T-cell (primary cell): ENCODE measurements at places on chromosomes 7 and 10.

GRCh38 chr10:47214520-47214919, 85.5 kb upstream of the GDF10 start:
- DNase-seq: no peak

DNA sequence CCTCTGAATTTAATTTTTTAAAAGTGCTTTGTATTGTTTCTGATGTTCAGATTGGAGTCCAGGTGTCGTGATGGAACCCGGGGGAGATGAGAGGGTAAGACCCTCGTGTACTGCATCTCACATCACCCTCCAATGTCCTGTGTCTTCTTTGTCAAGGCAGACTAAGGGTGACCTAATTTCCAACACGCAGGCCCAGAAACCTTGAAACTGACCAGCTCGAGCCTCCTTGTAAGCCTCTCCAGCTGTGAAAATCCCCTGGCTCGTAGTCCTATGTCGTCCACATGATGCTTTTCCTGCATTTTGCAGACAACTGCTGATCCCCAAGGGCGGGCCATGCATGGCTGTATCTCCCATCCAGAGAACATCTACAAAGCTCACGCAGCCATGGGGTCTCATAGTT, 220.2 kb downstream of the ARHGAP12 start:
- DNase-seq: no peak

DNA sequence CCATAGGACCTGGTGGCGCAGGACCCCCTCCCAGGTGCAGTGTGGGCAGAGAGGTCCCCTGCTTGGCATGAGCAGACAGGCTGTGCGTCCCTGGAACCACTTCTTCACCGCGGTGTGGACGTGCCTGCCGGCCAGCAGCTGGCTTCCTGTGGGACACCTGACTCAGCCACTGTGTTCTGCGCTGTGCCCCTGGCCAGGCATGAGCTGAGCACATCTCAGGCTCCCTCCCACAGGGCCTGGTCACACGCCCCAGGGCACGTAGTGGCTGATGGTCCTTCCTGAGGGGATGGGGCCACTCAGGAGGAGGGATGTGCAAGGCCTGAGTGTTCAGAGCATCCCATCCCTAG, 3.5 kb upstream of the DEPP1 start:
- DNase-seq: no peak

- no peak for DNase-seq
Measured at GRCh38 chr10:86225103-86225782, 141.4 kb downstream of the GRID1 start.

GRCh38 chr10:89368129-89368528, 9.7 kb upstream of the IFIT1B start:
- DNase-seq: no peak

- no peak for DNase-seq
Measured at GRCh38 chr7:25282194-25282593, 53.9 kb upstream of the NPVF start.

DNA sequence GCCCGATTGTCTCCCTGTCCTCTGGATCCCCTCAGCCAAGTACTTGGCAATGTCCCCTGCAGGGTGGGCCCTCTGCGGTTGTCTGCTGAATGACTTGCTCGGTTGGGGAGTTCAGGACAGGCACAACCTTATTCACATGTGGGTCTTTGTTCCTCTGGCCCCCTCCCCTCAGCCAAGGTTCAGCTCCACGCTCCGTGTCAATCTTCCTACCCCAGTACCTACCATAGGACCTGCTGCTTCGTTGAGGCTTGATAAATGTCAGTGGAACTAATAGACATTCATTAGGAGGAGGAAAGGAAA, 7.1 kb downstream of the CPA5 start:
- DNase-seq: no peak

GRCh38 chr10:15381420-15381819, 10.3 kb upstream of the FAM171A1 start:
- DNase-seq: no peak

GRCh38 chr10:99172128-99172738, 63.4 kb downstream of the HPSE2 start:
- no peak for DNase-seq

DNA sequence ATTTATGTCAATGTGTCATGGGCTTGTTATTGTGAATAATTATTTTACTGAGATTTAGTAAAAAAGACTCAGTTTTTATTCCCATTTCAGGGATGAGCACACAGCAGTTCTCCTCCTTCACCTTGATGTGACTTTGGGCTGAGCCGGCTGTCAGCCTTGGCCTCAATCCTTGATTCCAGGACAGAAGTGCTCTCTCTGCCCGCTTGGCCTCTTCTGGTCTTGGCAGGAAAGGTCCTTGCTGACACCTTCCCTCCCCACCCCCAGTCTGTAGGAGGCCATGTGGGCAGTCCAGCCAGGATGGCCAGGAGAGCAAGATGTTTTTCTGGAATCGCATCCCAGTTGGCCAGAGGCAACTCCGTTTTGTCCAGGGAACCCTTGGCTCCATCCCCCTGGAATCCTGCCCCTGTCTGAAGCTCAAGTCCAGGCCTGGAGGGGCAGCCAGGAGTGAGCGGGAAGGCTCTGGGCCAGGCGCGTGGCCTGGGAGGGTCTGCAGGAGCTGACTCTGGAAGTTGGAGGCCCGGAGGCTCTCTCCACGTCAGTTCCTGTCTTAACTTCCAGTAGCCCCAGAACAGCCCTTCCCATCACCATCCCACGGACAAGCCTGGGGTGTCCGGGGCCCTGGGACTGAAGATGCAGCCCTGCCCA, 100.9 kb downstream of the PDGFA start:
- no peak for DNase-seq

DNA sequence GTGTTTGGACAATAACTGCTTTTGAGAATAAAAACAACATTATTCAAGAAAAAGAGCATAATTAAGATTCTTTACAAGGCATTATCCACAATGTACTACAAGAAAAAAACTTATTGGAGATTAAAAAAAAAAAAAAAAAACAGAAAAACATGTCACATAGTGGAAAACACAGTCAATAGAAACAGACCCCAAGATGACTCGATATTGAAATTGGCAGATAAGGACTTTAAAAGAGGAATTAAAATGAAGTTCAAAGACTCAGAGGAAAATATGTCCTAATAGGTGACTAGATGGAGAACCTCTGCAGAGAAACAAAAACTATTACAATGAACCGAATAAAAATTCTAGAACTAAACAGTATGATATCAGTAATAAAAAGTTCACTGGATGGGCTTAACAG, 248.9 kb downstream of the CALN1 start:
- DNase-seq: no peak

DNA sequence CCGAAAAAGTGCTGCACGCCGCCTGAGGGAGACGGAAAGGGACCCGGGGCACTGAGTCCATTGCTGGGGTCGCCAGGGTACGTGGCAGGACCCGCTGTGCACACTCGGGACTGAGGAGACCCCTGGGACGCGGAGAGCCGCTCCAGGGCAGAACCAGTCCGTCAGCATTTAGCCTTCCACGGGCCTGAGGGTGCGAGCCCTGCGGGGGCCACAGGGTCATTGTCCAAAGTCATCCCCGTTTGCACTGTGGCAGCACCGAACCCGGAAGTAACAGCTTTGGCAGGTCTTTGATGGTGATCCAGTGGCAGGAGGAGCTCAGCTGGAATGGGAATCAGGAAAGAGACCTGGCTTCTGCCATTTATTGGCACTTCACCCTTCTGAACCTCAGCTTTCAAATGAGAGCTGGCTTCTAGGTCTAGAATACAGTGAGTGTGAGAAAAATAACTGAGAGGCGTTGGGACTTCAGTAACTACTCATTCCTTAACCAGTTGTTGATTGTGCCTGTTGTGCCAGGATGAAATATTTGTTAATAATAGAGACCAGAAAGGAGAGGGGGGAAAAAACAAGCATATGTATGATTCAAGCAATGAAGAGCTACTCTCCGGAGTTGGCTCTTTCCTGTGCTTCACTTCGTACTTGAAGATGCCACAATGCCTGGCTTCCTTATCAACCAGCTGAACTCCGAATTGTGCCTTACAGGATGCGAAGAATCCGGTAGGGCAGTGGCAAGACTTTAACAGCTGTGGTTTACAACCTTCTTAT, 811 bp upstream of the ARHGAP12 start:
- no peak for DNase-seq

GRCh38 chr7:114354306-114354705, 60.3 kb upstream of the FOXP2 start:
- DNase-seq: no peak

DNA sequence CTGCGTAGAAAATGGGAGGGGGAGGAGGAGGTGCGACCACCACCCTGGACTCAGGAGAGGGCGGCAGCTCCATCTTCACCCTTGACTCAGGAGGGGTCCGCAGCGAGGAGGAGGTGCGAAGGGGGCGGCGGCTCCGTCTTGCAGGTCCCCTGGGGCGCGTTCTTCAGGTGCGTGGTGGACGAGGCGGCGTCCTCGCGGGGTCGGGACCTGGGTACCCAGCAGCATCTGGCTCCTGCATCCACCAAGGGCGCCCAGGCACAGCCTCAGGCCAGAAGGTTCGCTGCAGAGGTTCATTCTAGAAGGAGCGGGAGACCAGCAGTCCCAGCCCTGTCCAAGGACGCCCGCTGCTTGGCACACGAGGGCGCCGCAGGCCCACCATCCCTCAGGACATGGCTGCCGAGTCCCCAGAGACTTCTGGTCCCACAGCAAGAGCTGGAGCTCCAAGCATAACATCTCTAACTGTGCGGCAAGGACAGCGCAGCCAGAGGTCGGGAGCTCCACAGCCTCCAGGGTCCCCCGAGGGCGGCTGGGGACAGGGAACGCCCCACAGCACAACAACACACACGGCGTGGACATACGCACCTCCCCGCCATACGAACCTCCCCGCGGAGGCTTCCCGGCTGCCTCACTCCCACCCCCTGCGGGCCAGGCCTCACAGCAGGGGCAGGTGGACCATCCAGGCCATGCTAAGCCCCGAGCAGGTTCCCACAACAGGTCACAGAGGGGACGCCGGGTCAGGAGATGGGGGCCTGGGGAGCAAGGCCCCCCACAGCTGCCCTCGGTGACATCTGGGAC, 16.8 kb upstream of the DPYSL4 start:
- DNase-seq: no peak

- DNase-seq: no peak
Measured at GRCh38 chr7:152366662-152367061, 69.1 kb downstream of the KMT2C start.

GRCh38 chr10:16950656-16951601, 133.7 kb upstream of the RSU1 start:
- DNase-seq: no peak

DNA sequence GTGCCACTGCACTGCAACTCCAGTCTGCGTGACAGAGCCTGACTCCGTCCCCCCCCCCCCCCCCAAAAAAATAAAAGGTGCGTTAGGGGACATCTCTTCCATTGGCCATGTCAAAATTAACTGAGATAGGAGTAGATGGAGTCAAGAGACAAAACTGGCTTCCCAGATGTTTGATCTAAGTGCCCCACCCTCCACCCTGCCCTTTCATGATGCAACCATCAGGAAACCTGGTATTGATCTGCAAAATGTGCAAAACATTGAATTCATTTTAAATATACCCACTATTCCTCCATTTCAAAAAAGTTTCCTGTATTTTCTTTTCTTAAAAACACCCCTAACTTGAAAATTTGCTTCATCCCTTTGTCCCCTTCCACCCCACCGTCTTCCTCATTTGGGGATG, 17.5 kb downstream of the ARID5B start:
- DNase-seq: no peak

DNA sequence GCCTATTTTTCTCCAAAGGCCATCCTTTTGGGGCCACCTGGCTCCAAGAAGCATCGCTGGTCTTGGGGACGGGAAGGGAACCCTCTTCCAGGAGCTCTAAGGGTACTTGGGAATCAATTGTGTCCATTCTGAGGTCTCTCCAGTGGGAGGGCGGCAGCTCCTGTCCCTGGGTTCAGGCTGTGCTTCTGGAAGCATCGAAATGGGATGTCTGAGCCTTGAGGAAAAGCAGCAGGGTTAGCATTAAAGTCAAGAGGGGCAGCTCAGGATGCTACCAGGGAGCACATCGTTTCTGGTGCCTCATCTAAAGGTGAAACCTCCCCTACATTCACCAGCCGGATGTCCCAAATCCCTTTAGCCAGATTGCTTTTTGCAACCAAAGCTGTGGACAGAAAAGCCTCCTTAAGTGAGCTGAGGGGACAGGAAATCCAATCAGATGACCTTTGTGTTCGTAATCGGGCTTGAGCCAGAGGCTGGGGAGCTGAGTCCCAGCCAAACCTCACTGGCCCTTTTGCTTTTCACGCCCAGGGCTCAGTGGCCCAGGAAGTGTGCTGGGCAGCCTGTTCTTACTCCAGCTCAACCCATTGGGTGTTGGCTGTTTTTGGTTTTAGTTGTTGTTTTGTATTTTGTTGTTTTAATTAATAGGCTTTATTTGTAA, 88.8 kb upstream of the ANLN start:
- DNase-seq: no peak

DNA sequence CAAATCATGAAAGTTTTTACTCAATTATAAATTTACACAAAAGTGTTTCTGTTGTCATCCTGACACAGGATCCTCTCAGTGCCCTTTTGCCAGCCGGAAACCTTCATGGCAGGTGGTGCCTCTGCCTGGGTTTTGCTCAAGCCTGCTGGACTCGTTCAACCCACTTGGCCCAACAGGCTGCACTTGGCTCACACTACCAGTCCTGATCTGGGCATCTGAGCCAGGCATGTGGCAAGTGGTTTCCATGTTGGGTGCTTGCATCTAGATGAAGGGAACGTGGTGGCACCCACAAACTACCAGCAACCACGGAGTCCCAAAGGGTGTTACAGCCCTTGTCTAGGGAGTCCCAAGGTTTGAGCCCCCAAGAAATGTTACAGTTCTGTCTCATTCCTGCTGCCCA, 162.3 kb upstream of the CSTF2T start:
- no peak for DNase-seq

DNA sequence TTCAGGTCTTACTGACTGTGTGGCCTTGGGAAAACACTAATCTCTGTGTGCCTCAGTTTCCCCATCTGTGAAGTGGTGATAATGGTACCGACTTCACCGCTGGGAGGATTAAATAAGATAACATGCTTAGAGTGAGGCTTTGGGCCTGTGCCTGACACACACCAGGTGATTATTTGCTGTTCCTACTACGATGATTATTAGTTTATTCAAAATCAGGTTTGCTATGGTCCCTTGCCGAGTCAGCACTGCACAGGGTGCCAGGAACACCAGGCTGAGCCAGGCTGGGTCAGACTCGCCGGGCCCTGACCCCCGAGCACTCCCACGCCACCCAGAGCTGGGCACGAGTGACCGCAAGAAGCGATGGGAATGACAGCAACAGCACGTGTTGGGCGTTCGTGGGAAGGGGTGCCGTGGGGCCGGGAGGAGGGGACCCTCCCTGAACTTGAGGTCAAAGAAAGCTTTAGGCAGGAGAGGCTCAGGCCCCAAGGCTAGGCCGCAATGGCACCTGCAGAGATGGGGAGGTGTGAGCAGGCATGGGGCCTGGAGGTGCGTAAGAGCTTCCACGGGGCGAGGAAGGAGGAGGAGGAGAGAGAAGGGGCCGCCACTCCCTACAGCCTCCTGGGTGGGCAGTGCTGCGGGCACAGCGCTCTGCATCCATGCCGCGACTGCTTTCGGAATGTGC, 325.4 kb downstream of the DNAJB6 start:
- no peak for DNase-seq

- no peak for DNase-seq
Measured at GRCh38 chr10:29495366-29495765, 139.4 kb downstream of the SVIL start.

GRCh38 chr10:100008142-100008522, 1.6 kb downstream of the DNMBP start:
- DNase-seq: no peak
